ENCODE measurements at places on chromosomes 1 and 21. TPM values are rescaled to one million over a fixed set of nuclear protein-coding genes. Genes with fewer than 3 reads are reported as not detected.
A peak's percentile ranks its signal among the peaks of the same experiment; 100 is the strongest.

- peaks cover 2% of the 10 kb centered on the region for H3K36me3 ChIP-seq
- H3K4me3 ChIP-seq, result peak overlapping the region; percentile 84
These were observed 1.3 kb downstream of the SCYL3 start for GRCh38 chr1:169892176-169892926.

GRCh38 chr1:50651476-50652263 lies 228.4 kb upstream of the DMRTA2 start:
- H3K4me1 ChIP-seq, result no peaks in the 10 kb centered on the region
- H3K4me3 ChIP-seq, result no peak overlapping the region
- no peaks in the 10 kb centered on the region for H3K36me3 ChIP-seq
- no peak overlapping the region for H3K27ac ChIP-seq

- H3K27me3 ChIP-seq, result no peaks in the 10 kb centered on the region
- peaks cover 8% of the 10 kb centered on the region for H3K36me3 ChIP-seq
- DNase-seq, result no peak
These were observed 21.6 kb downstream of the FAM151A start for GRCh38 chr1:54601730-54602129.

DNA sequence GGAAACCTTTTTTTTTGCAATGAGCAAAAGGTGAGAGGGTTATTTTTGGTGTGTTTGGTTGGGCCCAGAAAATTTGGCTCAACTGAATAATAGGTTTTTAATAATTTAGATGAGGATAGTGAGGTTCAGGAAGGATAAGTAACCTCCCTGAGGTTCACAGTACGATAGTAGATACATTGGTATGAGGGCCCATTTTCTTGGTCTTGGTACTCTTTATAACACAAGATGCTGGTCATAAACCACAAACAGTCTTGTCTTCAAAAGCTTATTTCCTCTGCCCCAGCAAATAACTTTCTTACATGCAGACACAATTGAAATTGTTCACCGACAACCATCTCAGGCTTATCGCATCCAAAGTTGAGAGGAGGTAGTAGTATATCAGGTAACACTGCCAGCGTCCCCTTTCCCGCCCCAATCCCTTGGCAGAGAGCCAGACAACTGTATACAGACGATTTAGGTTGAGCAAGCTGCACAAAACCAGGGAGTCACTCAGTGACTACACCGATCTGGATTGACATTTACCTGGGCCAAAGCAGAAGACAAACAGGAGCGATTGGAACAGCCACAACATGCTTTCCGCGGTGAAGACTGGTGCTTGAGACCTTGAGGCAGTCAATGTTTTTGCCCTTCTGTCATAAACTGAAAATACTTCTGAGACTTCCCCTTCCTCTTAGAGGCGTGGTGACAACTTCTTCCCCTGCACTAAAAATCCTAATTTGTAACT lies at the start of gene SLAMF6:
Gene SLAMF6 (minus strand): TSS at position 634 of the 724 bp plus-strand sequence. CDS start 63 bp downstream, at position 571.
- H3K4me1 ChIP-seq, result peaks cover 6% of the 10 kb centered on the region
- peaks cover 11% of the 10 kb centered on the region for H3K27me3 ChIP-seq
- H3K27ac ChIP-seq, result no peak within 1 kb of the TSS
- H3K4me3 ChIP-seq, result no peak within 1 kb of the TSS
- DNase-seq, result no peak

GRCh38 chr1:40030528-40031135 lies 9.9 kb upstream of the CAP1 start:
- H3K27me3 ChIP-seq, result peaks cover 14% of the 10 kb centered on the region
- H3K36me3 ChIP-seq, result no peaks in the 10 kb centered on the region
- no peak for DNase-seq

DNA sequence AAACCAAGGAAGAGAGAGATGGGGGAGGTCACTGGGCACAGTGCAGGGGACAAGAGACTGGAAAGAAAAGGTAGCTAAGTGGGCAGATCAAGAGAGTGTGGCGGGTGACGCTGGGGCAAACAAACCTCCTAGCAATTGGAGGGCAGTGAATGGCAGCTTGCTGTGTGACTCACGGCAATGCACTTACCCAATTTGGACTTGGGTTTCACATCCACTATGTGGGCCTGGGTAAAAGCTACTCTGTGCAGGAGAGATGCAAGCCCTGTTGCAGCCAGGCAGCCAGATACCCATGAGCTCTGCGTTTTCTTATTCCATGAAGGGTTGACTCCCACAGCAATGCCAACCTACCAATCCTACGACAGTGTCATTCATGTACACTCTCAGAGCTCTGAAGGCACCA lies 9.5 kb downstream of the PLXNA2 start:
- DNase-seq, result no peak
- no peak overlapping the region for H3K27ac ChIP-seq
- no peaks in the 10 kb centered on the region for H3K36me3 ChIP-seq

GRCh38 chr1:61102041-61102440 lies 19.7 kb downstream of the NFIA start:
- no peaks in the 10 kb centered on the region for H3K27me3 ChIP-seq
- DNase-seq, result no peak
- peaks cover 43% of the 10 kb centered on the region for H3K4me1 ChIP-seq
- H3K27ac ChIP-seq, result peak overlapping the region; percentile 57
- no peak overlapping the region for H3K4me3 ChIP-seq

DNA sequence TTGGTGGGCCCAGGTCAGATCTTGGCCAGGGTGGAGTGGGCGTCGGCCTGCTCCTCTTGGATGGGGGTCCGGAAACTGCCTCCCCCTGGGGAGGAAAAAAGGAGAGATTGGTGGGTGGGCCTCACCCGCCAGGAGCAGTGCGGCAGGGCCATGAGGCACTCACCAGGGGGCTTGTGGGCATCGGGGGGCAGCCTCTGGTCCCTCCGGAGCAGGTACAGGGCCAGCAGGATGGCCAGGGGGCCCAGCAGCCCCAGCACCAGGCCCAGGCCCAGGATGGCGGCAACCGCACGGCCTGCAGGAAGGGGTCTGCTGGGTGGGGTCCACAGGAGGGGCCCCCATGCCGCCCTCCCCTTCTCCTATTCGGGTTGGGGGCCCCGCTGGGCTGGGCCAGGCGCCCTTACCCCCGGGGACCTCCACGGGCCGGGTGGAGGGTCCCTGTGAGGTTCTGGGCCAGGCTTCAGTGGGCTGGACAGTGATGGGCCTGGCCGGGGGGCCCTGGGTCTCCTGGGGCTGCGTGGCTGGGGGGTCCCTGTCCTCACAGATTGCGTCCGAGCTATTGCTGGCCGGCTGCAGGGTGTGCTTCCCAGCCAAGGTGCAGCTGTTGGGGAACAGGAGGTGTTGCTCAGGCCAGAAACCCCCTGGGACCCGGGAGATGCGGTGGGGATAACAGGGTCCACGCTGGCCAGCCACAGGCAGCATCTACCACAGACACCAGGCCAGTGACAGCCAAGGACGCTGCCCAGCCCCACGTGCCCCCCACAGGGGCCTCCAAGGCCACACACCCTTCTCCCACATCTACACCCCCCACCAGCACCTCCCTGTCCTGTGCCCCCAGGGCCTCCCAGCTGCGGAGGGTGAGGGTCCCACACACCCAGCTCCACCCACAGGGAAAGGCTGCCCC lies 2.2 kb downstream of the TNFRSF4 start:
- H3K36me3 ChIP-seq, result peaks cover 5% of the 10 kb centered on the region
- no peak for DNase-seq
- H3K27me3 ChIP-seq, result peaks cover 15% of the 10 kb centered on the region
- H3K4me1 ChIP-seq, result peaks cover 2% of the 10 kb centered on the region

DNA sequence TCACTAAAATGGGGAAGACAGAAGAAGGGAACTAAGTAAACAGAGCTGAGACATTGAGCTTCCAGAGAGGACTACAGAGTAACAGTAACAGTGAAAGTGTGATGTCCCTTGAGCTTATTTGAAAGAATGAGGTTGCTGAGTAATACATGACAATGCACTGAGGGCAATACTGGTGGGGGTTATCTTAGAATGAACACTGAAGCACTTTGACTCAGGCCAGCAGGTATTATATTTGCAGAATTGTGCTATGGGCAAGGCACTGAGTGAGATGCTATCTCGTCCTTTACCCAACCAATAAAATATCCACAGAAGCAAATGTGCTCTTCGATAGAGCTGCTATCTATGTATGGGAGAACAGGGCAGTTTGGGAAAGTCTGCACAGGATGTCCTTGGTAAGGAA lies 133.2 kb downstream of the DISP1 start:
- peak overlapping the region; percentile 54 for H3K27ac ChIP-seq
- peaks cover 21% of the 10 kb centered on the region for H3K4me1 ChIP-seq
- H3K27me3 ChIP-seq, result no peaks in the 10 kb centered on the region
- DNase-seq, result no peak
- H3K4me3 ChIP-seq, result no peak overlapping the region

DNA sequence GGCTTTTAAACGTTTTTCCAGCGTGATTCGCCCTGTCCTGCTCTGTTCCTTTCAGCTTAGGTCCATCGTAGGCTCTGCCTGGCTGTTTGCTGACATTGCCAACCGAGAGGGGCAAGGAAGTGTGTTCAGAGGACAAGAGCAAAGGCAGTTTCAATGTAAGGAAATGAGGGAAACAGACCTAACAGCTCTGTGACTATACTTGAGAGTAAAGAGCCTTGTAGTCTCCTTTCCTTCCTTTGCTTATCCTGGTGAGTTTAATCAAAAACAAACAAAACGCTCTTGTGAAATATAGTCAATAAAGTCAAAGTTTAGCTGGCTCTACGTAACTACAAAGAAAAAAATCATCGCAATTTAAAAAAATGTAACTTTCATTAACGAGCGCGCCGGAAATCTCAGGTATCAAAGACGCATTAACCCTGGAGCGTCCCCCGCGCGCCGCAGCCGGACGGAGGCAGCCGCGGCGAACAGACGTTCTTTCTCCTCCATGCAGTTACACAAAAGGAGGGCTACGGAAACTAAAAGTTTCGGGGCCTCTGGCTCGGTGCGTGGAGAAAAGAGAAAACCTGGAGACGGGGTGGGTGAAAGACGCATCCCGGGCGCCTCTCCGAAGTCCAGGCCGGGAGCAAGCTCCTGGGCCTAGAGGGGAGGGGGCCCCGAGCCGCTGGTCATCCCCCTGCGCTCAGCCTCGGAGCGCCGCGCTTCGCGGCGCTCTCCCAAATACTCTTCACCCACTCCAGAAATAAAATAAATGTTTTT lies 617 bp upstream of the ADGRL2 start:
- peak; percentile 75 for DNase-seq
- H3K27ac ChIP-seq, result peak overlapping the region; percentile 99
- H3K4me1 ChIP-seq, result peaks cover 31% of the 10 kb centered on the region
- peak overlapping the region; percentile 96 for H3K4me3 ChIP-seq
- no peaks in the 10 kb centered on the region for H3K36me3 ChIP-seq

GRCh38 chr1:167617153-167618147 lies 12.6 kb upstream of the RCSD1 start:
- H3K4me1 ChIP-seq, result peaks cover 18% of the 10 kb centered on the region
- H3K4me3 ChIP-seq, result no peak overlapping the region
- H3K27me3 ChIP-seq, result no peaks in the 10 kb centered on the region
- no peak overlapping the region for H3K27ac ChIP-seq
- no peak for DNase-seq
- H3K36me3 ChIP-seq, result no peaks in the 10 kb centered on the region

DNA sequence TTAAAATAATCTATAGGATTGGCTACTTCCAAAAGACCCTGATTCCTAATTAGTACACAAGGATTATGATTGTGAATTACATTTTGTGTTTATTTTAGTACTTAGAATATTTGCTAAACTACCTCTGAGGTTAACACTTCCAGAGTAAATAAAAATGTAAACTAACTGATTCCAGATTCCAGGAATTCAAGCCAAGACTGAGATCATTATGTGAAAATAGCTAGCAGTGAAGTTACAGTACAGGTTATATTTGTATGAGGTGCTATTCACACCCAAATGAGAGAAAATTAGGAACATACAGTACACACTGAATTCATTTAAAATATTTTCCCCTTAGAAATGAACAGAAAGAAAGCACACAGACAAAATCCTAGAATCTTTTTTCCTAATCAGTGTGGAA lies 28.8 kb downstream of the TTLL7 start:
- H3K27ac ChIP-seq, result no peak overlapping the region
- no peak overlapping the region for H3K4me3 ChIP-seq
- DNase-seq, result no peak
- H3K27me3 ChIP-seq, result no peaks in the 10 kb centered on the region

- H3K27me3 ChIP-seq, result no peaks in the 10 kb centered on the region
- H3K4me1 ChIP-seq, result peaks cover 50% of the 10 kb centered on the region
- H3K4me3 ChIP-seq, result peak within 1 kb of the TSS; percentile 81
- H3K27ac ChIP-seq, result peak within 1 kb of the TSS; percentile 95
- H3K36me3 ChIP-seq, result no peaks in the 10 kb centered on the region
These were observed at the start of gene MAP7D1 for GRCh38 chr1:36155408-36156328. Gene MAP7D1, plus strand, starts transcription at chr1:36156160. Its CDS starts 258 bp downstream, at chr1:36156418.

GRCh38 chr1:99139876-99140275 lies 124.4 kb upstream of the PLPPR4 start:
- H3K4me1 ChIP-seq, result no peaks in the 10 kb centered on the region
- no peak overlapping the region for H3K27ac ChIP-seq
- no peaks in the 10 kb centered on the region for H3K36me3 ChIP-seq
- H3K27me3 ChIP-seq, result peaks cover 4% of the 10 kb centered on the region
- no peak for DNase-seq

- H3K27me3 ChIP-seq, result peaks cover 21% of the 10 kb centered on the region
- no peak overlapping the region for H3K27ac ChIP-seq
- peaks cover 6% of the 10 kb centered on the region for H3K36me3 ChIP-seq
- DNase-seq, result no peak
- peaks cover 6% of the 10 kb centered on the region for H3K4me1 ChIP-seq
- no peak overlapping the region for H3K4me3 ChIP-seq
These were observed 3.1 kb downstream of the MIXL1 start for GRCh38 chr1:226226601-226227000.

- no peak for DNase-seq
- peaks cover 18% of the 10 kb centered on the region for H3K4me1 ChIP-seq
- no peak overlapping the region for H3K4me3 ChIP-seq
- H3K27me3 ChIP-seq, result peaks cover 32% of the 10 kb centered on the region
- no peaks in the 10 kb centered on the region for H3K36me3 ChIP-seq
These were observed 16.8 kb downstream of the LGR6 start for GRCh38 chr1:202210385-202210784.

GRCh38 chr1:248189026-248189425 lies 8.0 kb upstream of the OR2M3 start:
- H3K27ac ChIP-seq, result no peak overlapping the region
- H3K27me3 ChIP-seq, result no peaks in the 10 kb centered on the region
- no peak overlapping the region for H3K4me3 ChIP-seq
- no peaks in the 10 kb centered on the region for H3K4me1 ChIP-seq

The TIMM17A gene
- total RNA-seq, result 46.3 TPM

The RNU1-2 gene
- 3,937 TPM for total RNA-seq

The GJA4 gene
- not detected for total RNA-seq

The C1orf87 gene
- not detected for total RNA-seq

The MTARC1 gene
- total RNA-seq, result 10.8 TPM

The EVA1B gene
- total RNA-seq, result 80.4 TPM
